Stimulated activated CD8-positive, alpha-beta memory T cell treated with anti-CD3 and anti-CD28 coated beads, Interleukin-7, amount 100 ng/mL, for 24 hours (primary cell): ENCODE measurements at places on chromosomes 4 and X.

GRCh38 chr4:169293343-169294176, 22.8 kb upstream of the SH3RF1 start:
- no peak for DNase-seq

DNA sequence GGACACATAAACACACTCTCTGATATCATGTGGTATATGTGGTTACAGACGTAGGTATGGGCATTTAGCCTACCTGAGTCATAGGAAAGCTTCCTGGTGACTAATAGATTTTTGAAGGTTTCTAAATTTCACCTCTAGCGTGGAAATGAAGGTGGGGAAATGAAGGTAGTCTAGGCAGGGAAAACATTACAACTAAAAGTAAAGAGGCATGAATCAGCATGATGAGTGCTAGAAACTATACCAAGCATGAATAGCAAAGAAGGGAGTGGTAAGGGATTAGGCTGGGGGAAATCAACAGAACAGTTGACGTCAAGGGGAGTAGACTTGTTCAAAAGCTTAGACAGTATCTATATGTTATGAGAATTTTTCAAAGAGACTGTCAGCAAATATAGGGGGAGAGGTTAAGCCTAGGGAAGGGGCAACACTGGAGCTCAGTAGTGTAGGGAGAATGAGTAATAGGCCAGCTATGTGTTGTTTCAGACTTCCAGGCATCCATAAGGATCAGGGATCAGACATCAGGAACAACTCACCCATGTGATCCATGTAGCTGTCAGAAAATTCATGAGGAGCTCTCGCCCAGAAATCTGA, 279.3 kb upstream of the DIPK2B start:
- no peak for DNase-seq

GRCh38 chr4:123446865-123447474, 50.4 kb downstream of the SPRY1 start:
- DNase-seq, result no peak

GRCh38 chr4:173527103-173527891, 2.7 kb downstream of the HAND2 start:
- no peak for DNase-seq

DNA sequence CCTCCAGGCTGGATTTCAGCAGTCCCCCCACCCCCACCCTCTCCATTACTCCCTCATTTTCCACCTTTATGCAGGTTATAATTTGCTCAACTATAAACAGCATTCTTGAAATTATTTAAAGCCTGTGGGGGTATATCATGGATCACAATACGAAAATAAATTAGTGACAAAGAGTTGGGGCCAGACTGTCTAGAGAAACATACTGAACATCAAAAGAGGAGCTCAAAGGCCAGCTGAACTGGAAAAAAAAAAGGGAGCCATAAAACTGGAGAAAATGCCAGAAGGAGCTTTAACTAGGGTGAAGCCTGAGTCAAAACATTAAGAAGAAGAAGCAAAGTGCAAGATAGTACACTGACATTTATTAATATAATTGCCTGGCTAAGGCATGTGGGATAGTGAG, 137.8 kb downstream of the ANTXR2 start:
- no peak for DNase-seq

GRCh38 chrX:121558886-121559285, 511.5 kb downstream of the GLUD2 start:
- no peak for DNase-seq

DNA sequence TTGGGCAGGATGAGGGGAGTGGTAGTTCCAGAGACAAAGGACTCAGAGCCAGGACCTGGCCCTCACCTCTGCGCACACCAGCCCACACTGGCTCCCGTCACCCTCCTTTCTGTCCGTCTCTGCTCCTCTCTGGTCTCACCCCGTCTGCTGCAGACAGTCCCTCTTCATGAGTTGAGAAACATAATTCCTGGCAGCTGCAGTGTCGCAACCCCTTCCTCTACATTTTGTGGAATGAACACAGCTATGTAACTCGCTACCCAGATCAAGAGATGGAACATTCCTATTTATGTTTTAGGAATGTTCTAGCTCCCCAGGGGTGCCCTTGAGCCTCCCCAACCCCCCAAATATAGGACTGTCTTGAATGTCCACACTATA, 59.3 kb downstream of the SHROOM2 start:
- no peak for DNase-seq
